ENCODE measurements at places on chromosomes 7 and 10. TPM values are rescaled to one million over a fixed set of nuclear protein-coding genes. Genes with fewer than 3 reads are reported as not detected.

DNA sequence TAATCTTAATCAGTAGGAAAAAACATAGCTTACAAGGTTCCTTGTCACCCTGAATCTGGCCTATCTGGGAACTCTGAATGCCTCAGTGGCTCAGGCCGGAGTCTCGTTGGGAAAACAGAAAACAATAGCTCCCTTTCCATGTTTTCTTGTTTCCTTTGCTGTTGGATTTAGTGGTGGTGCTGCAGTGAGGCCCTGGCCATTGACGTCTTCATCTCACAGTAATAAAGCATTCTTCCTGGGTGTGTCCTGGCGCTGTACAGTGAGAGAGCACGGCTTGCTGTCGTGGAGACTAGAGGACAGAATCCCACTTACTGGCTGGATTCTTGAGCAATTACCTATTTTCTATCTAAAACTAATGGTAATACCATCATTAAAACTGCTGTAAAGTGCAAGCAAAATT lies 1.3 kb upstream of the SPOCK2 start:
- H3K27ac ChIP-seq = no peak overlapping the region
- H3K27me3 ChIP-seq = no peaks in the 10 kb centered on the region
- H3K4me1 ChIP-seq = peaks cover 17% of the 10 kb centered on the region
- H3K4me3 ChIP-seq = no peak overlapping the region

DNA sequence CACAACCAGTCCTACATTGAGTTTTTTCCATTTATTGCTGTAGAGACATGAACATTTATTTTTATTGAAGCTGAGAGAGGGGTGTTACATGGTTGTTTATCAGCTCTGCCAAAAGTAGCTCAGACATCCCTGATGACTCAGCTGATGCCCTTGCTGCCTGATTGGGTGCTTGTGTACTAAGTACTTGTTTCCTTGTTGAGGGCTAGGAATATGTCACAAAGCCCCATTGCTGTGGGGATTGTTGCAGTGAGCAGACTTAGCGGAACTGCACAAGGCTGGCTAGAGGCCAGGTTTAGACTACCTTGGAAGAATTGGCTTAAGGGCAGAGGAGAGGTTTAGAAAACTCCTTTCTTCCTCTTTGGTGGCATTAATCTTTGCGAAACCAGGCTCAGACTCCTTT lies 110.6 kb downstream of the AUTS2 start:
- no peak for DNase-seq
- no peak overlapping the region for H3K4me3 ChIP-seq
- no peaks in the 10 kb centered on the region for H3K27me3 ChIP-seq
- peaks cover 5% of the 10 kb centered on the region for H3K4me1 ChIP-seq
- H3K36me3 ChIP-seq = no peaks in the 10 kb centered on the region

GRCh38 chr7:55435466-55435865 lies 70.3 kb downstream of the LANCL2 start:
- no peak overlapping the region for H3K4me3 ChIP-seq
- peaks cover 17% of the 10 kb centered on the region for H3K36me3 ChIP-seq
- no peaks in the 10 kb centered on the region for H3K27me3 ChIP-seq
- DNase-seq = no peak
- H3K4me1 ChIP-seq = peaks cover 21% of the 10 kb centered on the region
- no peak overlapping the region for H3K27ac ChIP-seq

FAM3C gene
- total RNA-seq = 18.5 TPM

DNA sequence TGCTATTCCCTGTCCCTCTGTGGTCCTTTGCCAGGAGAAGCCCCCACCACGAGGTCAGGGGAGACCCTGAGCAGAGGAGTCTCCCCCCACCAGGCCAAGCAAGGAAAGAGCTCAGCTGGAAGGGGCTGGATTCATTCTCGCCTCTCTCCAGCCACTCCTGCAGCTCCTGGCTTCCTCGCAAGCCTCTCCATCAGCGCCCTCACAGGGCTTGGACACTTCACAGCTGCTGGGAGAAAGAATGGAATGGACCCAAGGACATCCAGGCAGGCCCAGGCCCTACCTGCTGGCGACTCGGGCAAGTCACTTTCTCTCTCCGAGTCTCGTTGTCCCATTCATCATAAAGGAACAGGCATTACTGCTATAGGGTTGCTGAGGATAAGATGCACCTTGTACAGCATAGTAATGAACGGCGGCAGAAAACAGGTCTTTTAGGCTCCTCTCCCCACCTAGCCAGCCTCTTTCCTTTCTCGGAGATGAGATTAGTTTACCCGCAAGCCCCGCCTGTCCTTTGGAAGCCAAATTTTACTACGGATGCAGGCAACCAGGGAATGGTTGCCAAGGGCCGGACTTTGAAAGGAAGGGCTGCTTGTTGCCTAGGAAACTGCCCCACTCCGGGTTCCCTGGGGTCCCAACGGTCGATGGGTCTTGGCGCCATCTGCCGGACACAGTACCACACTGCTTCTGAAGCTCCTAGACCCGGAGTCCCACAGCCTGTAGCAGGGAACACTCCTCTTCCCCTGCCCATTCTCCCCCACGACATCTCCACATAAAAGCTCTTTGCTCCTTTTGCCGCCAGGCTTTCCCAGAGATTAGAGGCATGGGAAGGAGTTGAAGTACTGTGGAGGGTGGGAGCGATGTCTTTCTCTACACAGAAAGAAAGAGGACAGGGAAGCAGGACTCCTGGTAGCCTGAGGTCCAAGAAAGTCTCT lies 22.3 kb downstream of the IMPDH1 start:
- peaks cover 20% of the 10 kb centered on the region for H3K4me1 ChIP-seq
- H3K27me3 ChIP-seq = no peaks in the 10 kb centered on the region
- no peak overlapping the region for H3K4me3 ChIP-seq
- DNase-seq = peak; percentile 92

GRCh38 chr7:33109758-33110238 lies 594 bp upstream of the RP9 start:
- no peaks in the 10 kb centered on the region for H3K36me3 ChIP-seq
- H3K27me3 ChIP-seq = no peaks in the 10 kb centered on the region
- H3K27ac ChIP-seq = peak overlapping the region; percentile 18
